ENCODE measurements at places on chromosomes 5 and 9. TPM values are rescaled to one million over a fixed set of nuclear protein-coding genes. Genes with fewer than 3 reads are reported as not detected.

TMEM252 gene
- total RNA-seq: not detected

KCNV2 gene
- total RNA-seq: not detected

HACD4 gene
- 3.7 TPM for total RNA-seq

CCL27 gene
- total RNA-seq: not detected

Data from subcutaneous preadipocyte (primary cell).